ENCODE measurements at places on chromosomes 1 and 21.

DNA sequence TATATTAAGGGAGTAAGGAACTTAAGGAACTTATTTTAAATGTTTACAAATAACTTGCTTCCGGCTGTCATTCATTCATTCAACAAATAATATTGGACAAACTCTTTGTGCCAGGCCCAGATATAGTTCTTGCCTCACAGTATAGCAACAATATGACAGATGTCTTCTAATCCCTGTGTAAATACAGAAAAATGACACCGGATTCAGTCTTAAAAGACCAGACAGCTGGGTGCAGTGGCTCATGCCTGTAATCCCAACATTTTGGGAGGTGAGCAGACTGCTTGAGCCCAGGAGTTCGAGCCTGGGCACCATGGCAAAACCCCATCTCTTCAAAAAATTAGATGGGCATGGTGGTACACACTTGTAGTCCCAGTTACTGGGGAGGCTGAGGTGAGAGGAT lies 23.7 kb downstream of the EIF2B3 start:
- no peak for DNase-seq

DNA sequence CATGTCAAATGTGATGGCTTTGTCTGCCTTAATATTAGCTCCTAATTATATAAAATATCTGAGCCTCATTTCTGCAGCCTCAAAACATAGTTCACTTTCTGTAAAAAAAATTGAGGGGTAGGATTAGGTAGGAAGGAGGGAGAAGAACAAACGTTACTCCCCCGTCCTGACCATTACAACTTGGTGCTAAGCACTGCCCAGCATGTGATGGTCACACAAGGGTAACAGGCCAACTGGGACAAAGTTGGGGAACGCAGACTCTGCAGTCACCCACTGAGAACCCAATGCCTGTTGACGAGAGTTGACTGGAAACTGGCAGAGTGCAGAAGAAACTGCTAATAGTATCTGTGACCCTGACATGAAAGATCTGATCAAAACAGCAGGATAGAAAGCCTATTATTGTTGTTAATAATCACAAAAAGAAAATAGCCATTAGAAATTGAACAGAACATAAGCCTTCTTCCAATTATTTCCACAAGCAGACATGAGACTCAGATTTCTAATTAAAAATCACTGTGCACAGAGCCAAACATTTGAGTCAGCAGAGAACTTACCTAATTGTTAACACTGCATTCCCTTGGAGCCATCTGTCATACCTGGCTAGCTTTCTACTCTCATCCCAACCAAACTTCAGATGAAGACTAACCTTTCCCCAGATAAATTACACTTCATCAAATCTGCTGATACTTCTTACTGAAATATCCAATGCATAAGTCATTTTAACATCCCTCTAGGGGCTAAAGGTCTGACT lies 5.5 kb downstream of the SORT1 start:
- DNase-seq = no peak

DNA sequence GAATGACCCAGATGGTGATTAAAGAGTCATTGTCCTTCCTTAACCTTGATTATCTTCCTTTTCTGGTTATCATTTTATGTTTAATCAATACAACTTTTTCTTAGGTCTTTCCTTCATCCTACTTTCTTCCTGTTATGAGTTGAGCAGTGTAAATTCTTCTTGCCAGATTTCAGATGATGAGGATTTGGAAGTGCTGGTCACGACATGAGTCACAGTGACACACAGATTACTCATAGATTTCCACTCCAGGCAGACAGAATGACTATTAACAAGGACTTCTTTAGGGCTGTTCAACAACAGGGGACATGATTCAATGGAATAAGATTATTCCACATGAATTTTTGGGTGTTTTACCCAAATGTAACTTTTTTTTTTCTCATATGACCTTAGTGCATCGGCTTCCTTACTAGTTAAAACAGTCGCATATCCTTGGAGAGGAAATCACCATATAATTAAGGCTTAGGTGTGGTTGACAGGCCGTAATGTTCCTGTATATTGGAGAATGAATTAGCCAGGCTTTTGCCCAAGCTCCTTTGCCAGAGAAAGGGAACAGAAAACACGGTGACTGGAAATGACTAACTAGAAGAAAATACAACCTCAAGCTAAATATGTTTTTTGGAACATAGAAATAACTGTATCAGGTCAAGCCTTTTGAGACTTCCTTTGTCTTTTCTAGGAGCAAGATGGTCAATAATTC lies 44.2 kb downstream of the PRRX1 start:
- no peak for DNase-seq

GRCh38 chr1:233135833-233136232 lies 159.7 kb downstream of the PCNX2 start:
- DNase-seq = no peak

DNA sequence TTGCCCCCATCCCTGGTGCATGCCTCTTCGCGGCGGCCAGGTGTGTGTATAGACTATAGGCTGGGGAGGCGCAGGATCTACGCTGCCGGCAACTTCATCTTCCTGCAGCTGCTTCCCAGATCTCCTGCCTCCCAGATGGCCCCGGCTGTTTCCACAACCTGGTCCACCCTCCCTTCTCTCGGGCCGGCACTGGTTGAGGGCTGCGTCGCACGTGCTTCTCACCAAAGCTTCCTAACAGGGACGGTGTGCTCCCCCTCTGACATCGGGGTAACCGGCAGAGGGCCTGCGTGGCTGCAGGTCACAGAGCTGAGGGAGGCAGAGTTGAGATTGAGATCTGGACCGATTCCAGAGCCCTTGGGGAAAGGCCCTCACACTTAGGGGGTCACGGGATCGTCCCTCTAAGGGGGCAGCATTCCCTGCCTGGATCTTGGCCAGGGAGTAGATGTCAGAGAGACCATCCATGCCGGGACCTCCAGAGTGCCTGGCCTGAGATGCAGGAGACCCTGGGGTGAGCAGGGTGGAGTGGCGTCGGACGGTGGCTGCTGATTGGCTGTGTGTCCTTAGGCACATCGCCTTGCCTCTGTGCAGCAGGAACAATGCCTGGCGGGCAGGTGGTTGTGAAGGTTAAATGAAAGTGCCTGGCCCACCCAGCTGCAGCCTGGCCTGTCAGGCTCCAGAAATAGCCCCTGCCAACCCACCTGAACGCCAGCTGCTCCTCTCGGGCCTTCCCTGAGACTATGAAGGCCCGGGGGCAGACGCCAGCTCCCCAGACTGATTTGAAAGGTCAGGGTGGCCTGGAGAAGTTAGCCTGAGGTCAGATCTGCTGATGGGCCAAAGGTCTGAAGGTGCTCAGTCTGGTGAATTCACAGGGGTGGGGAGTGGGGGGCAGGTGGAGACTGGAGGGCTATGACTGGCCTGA lies 6.1 kb upstream of the MASP2 start:
- peak; percentile 78 for DNase-seq
